AG20443 (cell line): ENCODE measurements at places on chromosomes 11 and 22.
A peak's percentile ranks its signal among the peaks of the same experiment; 100 is the strongest.

- peak; percentile 84 for DNase-seq
These were observed 84.1 kb downstream of the NXPE2 start for GRCh38 chr11:114762408-114762807.

DNA sequence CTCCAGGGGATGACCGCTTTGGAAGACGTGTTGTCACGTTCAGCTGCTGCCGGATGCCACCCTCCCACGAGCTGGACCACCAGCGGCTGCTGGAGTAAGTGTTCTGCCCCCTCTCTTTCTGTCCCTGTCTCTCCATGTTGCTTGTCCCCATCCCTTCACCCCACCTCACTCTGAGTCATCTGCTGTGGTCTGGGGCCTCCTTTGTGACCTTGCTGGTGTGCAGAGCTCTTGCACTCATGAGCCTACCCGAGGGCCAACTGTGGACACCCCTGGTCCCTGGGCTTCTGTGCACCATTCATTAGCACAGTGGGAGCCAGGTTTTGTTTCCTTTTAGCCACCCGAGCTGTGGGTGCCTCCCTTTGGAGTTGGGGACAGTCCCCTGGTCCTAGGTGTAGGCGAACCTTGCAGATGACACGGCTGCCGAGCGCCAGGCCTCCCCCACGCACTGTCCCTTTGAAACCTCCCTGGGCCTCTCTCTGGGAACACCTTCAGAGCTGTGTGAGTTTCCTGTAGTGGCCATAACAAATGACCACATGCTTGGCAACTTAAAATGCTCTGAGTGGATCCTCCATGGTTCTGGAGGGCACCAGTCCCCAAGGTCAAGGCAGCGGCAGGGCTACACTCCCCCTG lies 49.8 kb downstream of the ARHGAP8 start:
- no peak for DNase-seq

DNA sequence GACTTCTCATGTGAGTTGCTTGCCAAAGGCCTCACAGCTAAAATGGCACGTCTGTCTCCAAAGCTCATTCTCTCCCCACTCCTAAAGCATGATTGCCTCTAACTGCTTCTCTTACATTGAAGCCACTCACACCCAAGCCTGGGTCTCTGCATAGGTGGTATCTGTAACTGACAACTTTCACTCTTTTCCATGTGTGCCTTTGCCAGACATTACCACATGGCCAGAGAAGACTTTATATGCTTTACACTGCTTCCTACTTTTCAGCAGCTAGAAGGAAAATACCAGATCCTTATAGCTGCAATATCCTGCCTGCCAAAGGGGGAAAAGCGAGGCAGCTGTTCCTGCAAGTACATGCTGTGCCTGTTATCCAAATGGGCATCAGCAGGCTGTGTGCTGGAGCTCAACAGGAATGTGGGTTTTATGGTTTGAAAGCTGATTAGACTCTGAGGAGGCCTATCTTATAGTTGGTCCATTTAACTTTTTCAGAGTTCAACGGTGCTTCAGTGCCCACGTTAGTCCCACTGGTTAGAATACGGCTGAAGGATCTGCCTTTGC lies 547.1 kb downstream of the RAB38 start:
- no peak for DNase-seq

DNA sequence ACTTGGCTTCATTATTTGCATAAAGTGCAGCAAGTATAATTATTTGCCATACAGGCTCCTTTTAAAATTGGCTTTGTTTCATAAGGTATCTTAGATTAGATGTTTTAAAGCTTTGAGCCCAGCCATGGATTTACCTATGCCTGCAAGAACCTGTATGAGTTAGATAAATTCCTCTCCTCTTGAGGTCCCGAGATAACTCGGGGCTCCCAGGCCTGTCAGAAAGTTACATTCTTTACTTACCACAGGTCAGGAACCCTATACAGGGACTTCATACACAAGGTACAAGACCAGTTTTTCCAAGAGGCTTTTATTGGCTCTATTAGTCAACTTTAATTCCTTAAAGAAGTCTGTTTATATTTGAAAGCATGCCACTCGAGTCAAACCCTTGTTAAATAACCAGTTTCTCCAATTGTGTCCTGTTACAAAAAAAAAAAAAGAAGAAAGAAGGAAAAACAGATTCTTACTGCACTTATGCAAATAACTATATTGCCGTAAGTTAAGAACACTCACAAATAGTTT lies 2.3 kb upstream of the C1QTNF6 start:
- no peak for DNase-seq

DNA sequence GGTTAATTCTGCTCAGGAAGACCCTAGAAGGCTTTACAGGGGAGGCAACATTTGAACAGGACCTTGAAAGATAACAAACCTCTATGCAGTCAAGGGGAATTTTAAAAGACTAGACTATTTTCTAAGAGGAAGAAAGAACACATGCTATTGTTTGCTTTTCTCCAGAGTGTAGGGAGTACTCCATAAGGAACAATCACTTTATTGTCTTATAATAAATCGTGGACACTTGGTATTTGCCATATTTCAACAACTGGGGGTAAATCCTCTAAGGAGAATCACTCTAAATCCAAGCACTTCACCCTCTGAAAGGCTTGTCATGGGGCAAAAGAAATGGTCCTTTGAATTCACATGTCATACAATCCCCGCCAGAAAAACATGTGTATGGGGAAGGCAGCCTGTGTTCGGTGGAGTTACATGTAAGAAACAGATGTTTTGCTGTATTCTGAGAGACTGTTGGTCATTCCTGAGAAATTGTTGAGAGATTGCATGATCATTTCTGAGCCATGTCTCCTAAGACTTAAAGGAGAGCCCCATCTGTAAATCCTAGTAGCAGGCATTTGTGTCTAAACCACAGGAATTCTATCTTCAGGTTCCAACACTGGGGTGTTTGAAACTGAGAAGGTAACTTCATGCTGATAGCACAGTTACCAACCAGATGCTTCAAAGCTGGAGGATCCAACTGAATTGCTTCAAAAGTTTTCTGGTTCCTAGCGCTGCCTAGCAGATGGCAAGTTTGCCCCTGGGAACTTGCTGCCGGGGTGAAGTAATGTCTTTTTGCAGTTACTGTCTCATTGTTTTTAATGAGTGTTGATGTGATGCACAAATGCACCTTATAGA lies 66.8 kb downstream of the FZD4 start:
- DNase-seq, result peak; percentile 61

DNA sequence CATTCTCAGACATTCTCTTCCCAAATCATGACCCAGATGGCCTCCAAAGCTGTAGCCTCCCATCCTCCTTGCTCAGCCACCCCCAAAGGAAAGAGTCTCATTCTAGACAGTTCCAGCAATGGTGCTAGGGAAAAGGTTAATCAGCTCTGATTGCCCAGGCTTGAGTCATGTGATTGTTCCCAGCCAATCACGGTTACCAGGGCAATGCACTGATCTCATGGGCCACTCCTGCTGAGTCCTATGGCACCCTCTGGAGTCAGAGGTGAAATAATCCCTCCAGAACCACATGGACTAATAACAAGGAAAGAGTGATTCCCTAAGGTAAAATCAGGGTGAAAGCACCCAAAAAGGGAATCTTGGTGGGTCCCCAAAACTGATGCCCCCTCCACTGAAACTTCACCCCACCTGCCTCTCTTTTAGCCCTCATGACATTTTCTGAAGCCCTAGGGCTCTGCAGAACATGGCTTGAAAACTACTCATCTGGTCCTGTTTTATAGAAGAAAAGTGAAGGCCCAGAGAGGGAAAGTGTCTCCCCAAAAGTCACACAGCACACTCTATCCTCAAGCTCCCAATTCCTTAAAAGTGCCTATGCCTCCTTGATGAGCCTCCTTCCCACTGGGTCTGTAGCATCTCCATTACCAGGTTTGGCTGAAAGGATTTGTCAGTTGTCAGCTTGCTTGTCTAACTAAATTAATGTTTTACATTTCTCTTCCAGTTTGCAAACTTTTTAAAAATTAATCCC lies 203.7 kb downstream of the MN1 start:
- DNase-seq, result no peak

DNA sequence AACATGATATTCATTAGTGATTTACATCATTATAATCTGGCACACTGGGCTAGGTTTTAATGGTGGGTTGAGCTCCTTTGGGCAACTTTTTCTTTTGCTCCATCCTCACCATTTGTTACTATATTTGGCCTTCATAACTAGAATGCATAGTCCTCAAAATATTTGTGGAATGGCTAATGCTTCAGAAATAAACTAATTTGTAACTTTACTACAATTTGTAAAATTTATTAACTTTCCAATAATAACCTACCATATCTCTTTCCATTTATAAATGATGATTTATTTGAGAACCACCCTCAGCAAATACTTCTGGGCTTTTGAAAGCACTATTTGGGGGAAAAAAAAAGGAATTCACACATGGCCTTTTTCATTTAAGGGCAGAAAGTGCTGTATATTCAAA lies 79.7 kb downstream of the LARGE2 start:
- DNase-seq, result no peak

DNA sequence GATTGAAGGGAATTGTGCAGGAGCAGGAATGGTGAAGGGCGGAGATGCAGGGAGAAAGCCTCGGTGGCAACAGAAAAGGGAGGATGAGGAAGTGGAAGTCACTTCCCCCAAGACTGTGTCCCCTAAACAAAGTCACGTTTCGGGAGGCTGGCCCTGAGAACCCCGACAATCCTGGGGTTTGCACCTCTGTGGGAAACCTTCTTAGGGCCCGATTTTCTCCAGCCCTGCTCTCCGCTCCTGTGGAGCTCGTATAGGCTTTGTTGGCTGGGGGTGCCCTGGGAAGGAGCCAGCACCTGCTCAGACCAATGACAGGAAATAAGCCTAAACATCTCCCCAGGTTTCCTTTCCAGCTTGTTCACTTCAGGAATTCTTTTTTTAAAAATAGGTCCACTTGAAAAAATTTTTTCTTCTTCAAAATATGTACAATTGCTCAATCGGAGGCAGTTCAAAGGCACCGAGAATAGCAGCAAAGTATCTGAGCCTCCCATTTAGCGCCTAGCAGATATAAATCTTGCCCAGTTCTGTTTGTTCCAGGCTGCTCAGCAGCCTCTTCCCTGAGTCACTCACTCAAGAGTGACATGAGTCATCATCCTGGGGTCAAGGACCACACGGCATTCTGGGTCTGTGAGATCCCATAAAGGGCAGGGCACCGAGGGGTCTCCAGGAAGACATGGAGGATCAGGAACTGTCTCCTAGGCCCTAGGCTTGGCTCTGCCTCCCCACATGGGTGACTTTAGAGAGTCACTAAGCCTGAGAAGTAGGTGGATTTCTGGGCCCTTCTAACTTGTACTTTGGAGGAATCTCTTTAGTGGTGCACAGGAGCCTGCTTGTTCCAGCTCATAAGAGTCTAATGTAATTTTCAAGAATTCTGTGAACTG lies 34.0 kb downstream of the IRAG1 start:
- peak; percentile 85 for DNase-seq

DNA sequence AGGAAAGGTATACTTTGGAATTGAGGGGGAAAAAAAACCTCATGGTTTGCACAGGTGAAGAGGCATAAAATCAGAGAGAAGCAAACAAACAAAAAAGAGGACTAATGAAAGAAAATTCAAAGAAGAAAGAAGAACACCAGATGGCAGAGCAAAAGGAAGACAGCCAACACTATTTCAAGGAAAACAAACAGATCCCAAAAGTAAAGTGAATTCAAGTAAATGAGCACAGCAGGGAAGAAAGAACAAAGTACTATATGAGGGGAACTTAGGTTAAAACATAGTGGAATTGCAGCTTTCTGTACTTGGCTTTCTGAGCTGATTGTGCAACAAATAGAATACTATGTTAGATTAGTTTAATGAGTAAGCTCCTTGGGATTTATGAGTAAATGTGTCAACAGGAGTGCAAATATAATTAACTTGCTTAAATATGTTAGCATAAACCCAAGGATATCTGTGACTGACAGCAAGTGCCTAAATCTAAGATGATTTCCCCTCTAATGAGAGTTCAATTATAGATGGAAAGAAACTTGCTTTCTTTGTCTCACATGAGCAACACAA lies 404.6 kb upstream of the CNTN5 start:
- DNase-seq, result no peak

- DNase-seq, result peak; percentile 64
These were observed 22.0 kb downstream of the MMP20 start for GRCh38 chr11:102603091-102603490.
